HepG2 (cell line): ENCODE measurements at places on chromosomes 6 and 20.

DNA sequence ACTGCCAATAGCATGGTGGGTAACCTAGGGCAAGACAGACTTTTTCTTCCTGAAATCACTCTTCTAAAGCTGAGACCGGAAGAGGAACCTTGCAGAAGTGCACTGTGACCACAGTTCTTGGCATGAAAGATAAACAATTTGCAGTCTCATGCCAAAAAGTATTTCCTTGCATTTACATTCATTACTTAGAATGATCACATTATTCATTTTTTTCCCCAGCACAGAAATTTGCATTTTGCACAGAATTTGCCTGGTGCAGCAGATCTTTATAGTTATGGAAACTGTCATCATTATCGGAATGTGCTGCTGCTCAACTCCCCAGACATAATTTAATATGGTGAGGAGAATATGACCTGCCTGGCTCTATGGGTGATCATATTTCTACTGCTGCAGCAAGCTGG lies 42.2 kb upstream of the EDN3 start:
- DNase-seq, result no peak

DNA sequence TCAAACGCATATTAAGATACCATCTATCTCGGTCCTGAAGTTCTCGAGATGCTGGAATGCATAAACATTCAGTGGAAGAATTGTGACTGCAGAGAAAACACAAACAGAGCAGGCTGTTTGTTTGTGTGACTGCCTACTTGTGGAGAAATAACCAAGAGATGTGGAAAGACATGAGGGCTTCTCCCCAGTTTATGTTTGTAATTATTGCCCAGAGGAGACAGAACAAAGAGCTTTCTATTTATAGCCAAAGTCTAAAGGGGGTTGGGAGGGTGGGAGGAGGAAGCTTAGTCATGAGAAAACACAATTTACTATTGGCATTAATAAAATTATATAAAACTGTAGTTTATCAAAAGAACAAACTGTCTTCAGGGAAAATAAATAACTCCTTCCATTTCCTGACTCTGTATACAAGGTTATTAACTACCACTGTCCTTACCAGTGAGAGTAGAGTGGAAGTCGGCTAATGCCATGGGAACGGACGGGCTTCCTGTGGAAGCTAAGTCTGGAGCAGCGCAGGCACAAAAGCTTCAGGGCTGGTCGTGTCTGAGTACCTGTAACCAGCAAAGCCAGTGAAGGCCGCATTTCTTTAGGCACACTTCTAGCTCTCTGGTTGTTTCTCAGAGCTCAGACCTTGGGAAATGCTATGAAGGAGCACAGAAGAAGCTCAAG lies 200.2 kb upstream of the SUPT3H start:
- no peak for DNase-seq

DNA sequence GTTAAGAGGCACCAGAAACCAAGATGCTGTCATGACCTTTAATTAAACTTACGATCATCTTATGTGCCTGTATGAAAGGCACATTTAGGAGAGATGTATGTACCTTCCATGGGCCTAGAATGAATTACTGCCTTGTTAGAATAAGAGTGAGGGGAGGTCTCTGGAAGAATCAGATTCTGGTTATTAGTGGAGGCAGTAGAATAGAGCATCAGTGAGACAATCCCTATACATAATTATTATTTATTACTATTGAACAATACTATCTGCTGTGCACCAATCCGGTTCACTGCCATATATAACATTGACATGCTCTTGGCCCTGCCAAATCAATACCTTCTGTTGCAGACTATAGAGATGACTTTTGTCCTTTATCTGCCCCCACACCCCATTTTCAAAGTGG lies 776.5 kb downstream of the DHX35 start:
- DNase-seq, result no peak

- no peak for DNase-seq
Measured at GRCh38 chr6:64792534-64792933, 914.5 kb downstream of the EYS start.

DNA sequence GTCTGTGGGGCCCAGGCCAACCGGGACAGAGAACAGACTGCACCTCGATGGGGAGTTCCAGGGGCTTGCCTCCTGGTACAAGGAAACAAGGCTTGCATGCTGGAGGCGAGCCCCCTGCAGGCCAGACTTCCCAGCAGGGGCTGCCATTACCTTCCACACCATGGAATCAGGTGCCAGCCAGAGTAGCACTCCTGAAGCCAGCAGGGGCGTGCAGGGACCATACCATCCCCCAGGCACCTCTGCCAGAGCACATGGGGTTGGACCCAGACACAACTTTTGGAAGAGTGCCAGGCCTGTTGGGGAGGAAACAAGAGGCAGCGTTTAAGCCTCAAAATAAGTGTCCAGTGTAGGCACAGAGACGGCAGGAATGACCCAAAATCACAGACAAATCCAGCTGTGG lies 6.5 kb downstream of the DDO start:
- no peak for DNase-seq

DNA sequence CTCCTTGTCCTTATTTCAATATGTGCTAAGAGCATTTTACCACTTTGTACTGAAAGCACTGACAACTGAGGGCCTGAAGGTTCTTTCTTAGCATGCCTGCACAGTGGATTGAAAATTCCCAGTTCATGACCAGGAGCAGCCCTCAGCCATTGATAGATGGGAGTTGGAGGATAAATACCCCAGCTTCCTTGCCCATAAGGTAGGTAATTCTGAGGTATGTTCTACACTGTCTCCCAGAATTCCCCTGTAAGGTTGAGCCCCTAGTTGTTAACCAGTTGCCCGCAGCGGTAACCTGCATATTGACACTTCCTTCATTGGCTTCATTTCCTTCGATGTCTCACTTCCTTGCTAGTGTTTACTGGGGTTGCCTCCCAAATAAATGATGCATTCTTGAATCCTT lies 162.0 kb downstream of the CDC5L start:
- no peak for DNase-seq

- DNase-seq, result peak; percentile 20
Measured at GRCh38 chr6:141394565-141395051, 738.1 kb upstream of the GJE1 start.

DNA sequence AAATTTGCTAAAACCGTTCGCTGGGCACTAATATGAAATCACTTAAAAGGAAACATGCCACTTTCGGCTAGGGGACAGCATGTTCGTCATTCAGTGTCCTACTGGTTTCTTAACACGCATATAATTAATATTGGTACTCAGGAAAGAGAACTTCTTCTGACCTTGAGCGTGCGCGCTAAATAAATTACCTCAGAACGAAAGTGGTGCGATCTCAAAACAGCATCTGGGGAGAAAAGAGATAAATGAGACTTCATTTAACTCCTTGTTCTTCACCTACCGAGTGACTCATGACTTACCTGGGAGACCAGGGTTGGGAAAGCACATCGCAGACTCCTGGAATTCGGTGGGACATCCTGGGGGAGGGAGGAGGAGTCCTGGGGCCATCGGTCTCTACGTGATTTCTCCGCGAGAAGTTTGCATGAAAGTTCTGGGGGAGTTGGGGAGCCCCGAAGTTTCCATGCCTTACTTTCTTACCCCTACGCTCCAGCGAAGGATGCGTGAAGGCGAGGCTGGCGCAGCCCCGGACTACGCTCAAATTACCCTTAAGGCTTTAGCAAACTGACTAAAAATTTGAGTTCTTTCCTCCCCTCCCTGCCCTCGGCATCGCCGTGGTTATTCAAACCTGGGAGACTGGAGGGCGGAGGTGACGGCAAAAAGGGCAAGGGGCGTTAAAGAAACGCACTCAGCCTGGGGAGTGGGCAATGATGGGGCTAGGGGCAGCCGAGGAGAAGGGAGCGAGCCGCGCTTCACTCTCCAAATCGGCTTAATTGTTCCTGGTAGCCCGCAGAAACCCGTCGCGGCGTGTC lies 1.1 kb upstream of the BEND6 start:
- no peak for DNase-seq

GRCh38 chr6:152529369-152529768 lies 107.8 kb downstream of the SYNE1 start:
- no peak for DNase-seq

- no peak for DNase-seq
Measured at GRCh38 chr6:39223555-39223954, 5.7 kb downstream of the KCNK5 start.

- DNase-seq, result no peak
Measured at GRCh38 chr6:26170181-26170580, 83.0 kb downstream of the HFE start.

GRCh38 chr20:35277127-35277526 lies 795 bp downstream of the MMP24OS start:
- no peak for DNase-seq

DNA sequence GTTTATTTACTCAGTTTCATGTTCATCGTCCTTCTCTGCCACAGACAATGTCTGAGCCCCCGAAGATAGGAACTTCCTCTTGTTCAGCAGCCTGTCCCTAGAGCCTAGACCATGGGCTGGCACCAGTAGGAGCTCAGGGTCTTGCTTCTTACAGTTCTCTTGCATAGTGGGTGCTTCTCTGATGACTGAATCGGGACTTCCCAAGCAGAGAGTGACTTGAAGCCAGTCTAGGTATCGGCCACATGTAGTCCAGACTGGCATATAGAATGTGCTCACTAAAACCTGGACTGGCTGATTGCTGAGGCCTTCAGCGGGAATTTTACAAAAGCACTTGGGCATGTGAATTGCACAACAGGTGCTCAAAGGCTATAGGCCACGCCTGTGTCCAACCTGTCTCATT lies 52.0 kb downstream of the PRDM1 start:
- no peak for DNase-seq

DNA sequence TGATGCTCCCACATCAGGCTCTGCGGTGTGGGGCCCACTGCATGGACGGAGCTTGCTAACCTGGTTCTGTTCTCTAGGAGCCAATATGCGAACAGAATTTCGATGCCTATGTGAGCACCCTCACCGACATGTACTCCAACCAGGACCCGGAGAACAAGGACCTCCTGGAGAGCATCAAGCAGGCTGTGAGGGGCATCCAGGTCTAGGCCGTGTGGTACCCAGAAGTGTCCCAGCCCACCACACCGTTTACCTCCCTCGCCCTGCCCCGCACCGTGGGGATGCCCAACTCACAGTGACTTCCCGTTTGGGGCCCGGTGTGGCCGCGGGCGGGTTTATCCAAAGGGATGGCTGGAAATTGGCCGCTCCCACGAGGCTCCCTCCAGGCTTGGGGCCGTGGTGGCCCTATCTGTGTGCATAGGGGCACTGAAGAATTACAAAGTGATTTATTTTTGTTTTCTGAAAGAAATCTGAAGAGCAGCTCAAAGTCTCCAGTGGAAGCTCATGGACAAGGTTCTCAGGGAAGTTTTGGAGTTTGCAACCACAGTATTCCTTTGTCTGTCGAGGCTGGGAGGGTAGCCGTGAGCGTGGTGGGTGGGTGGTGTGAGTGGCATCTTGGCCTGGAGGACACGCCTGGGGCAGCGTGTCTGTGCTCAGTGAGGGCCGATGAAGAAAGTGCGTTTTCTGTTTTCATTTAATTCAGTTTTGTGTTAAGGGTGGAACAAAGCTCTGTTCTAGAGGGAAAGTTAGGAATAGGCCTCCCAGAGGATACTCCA lies 15.1 kb upstream of the PCMTD2 start:
- no peak for DNase-seq

DNA sequence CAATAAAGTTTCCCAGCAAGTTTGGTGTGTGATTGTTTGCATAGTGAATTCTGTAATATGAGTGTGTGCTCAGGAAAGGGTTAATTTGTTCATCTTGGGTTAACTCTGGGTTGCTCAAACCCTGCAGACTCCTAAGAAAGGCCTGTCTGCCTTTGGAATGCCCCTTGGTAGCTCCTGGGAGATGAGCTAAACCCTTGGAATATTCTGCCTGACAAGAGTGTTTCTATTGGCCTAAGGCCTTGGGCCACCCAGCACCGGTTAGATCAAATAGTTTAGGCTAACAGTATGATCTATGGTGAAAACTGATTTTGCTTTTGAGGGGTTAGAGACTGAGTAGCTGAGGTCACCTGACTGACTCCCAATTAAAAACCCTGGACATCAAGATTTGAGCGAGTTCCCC lies 248.3 kb downstream of the GRM1 start:
- DNase-seq, result no peak

DNA sequence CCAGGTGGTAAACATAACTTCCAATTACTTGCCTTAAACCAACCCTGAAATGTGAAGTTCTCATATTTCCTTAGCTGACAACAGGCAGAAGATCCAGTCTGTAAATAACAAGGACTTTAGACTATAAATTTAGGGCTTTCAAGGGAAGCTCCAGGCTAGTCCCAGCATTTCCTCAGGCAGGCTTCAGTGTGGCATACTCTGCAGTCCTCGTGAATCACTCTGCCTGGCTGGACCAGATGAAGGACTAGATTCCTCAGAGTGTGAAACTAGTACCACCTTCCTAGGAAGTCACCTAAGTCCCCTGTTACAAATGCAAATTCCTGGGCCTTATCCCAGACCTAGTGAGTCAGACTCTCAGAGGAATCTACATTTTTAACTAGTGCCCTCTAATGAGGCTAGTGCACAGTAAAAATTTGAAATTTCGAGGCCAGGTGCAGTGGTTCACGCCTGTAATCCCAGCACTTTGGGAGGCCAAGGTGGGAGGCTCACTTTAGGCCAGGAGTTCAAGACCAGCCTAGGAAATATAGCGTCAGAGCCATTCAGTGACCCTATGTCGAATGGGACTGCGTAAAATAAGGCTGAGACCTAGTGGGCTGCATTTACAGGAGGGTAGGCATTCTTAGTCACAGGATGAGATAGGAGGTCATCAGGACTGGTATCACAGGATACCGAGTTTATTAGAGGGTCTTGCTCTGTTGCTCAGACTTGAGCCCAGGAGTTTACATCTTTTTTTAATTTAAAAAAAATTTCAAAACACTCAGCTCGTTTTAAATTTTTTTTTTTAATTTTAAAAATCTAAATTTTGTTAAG lies 279.6 kb upstream of the JARID2 start:
- no peak for DNase-seq

- DNase-seq, result no peak
Measured at GRCh38 chr6:89987140-89987539, 92.9 kb downstream of the GJA10 start.

DNA sequence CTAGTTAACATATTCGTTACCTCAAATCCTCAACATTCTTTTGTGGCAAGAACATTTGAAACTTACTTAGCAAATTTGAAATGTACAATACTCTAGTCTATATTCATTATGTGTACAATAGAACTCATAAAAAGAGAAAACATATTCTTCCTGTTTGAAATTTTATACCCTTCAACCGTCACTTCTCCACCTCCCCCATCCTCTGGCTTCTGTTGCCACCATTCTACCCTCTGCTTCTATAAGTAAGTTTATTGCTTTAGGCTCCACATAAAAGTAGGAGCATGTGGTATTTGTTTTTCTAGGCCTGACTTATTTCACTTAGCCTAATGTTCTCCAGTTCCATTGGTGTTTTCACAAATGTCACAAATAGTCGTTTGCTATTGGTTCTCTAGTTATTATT lies 205.3 kb downstream of the TENT5A start:
- no peak for DNase-seq

DNA sequence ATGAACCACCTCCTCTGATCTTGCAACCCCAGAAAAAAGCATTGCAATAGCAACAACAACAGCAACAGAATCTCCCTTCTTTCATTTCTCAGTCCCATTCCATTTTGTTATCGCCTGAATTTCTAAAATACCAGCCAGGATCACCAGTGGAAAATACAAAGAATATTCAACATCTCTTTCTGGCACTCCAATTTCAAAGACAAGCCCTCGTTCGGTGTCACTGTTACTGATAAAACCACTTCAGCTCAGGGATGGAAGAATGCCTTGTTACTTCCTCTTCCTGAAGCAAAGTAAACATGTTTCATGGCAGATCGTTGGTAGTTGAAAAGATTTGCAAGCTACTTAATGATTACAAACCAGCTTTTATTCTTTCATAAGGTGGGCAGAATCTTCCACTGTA lies 94.0 kb upstream of the SPTLC3 start:
- DNase-seq, result peak; percentile 64

- no peak for DNase-seq
Measured at GRCh38 chr6:153074761-153075160, 56.3 kb downstream of the RGS17 start.
